ENCODE measurements at places on chromosomes 16 and 17.

GRCh38 chr17:79991924-79992648 lies 43.6 kb downstream of the TBC1D16 start:
- no peak for DNase-seq

DNA sequence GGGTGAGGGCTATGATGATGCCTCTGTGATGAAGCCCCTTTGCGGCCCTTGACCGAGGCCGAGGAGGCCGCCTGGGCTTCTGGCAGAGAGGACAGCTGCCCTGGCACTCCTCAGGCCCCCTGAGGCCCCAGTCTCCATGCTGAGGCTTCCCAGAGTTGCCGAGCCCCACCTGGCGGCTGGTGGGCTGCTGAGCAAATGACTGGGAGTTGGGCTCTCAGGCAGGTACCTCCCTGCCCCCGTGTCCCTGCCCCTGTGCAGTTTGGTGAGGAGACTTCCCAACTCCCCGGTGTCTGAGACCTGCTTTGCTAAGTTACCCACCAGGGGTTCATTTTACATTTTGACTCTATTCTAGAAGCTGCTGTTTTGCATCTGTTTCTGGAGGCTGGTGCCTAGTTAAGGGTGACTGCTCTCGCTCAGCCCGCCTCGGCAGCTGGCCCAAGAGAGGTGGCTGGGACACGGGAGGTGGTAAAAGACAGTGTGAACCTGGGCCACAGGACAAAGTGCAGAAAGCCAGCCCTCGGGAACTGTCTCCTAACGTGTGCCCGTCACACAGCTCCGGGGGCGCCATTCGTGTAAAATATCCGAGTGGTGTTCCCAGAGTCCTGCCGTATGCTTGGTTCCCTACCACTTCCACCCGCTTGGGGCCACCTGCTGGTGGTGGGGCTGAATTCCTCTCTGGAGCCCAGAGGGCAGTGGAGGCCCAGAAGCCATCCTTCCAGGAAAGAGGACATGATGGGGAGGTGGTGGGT lies 134.5 kb downstream of the RAB11FIP4 start:
- DNase-seq: no peak

DNA sequence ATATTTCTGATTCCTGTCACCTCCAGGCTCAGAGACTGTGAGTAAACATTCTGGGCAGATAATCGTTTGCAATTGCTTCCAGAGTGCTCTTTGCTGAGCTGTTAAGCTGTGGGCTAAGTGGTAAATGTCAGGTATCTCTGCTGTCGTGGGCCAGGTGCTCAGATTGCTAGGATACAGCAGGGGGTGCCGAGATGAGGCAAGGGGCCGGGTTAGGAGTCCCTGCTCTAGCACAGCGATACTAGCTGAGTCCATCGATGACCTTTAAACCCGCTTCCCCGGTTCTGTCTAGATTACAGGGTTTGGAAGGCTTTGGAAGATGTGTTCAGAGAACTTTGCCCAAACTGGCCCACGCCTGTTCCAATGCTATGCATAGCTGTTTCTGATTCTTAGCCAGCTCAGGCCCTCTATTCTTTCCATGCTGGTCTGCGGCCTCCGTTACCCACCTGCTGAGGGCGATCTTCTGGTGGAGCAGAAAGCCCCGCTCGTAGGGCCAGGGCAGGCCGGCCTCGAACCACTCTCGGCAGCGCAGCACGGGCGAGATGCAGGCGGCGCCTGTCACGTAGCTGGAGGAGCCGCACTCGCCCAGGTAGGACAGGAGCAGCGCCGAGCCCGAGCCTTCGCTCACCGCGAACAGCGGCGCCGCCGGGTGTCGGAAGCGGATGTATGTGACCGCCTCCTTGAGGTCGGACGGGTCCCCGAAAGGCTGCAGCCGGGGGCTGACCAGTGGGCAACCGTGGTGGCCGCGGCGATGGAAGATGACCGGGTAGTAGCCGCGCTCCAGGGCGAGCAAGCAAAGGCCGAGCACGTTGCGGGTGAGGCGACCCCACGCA lies 979 bp downstream of the ABHD15 start:
- DNase-seq: peak; percentile 91

DNA sequence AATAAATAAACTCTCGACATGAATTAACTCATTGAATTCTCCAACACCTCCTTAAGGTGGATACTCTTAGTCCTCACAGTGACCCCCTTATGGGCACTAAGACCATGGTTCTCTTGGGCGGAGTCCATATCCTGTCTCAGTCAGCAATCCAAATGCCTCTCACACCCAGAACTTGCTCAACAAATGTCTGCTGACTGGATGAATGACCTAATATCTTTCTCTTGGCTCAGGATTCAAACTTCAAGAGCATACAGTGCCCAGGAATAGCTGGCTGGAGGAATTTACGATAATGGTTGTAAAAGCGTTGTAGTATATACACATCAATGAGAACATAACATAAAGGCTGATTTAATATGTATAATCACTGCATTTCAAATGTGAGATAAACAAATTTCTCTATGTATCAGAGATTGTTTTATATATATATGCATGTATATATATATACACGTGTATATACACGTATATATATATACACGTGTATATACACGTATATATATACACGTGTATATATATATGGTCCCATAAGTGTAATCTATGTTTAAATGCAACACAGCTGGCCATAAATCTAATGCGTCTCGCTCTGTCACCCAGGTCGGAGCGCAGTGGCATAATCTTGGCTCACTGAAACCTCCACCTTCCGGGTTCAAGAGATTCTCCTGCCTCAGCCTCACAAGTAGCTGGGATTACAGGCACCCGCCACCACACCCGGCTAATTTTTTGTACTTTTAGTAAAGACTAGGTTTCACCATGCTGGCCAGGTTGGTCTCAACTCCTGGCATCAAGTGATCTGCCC lies 6.5 kb upstream of the UBB start:
- no peak for DNase-seq

DNA sequence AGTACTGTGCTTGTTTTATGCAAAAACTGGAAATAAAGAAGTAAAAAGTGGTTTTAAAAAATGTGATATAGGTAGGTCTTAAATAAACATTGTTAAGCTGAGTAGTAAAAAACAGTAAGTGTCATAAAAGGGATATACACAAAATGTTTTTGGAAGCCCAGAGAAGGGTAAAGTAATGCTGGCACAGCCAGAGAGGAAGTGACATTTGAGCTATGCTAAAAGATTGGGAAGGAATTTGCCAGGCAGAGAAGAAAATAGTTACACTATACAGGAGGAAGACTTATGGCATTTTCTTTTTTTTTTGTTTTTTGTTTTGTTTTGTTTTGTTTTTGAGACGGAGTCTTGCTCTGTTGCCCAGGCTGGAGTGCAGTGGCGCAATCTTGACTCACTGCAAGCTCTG lies 40.8 kb upstream of the TAOK1 start:
- DNase-seq: no peak

- peak; percentile 92 for DNase-seq
Observed at GRCh38 chr16:324451-325334, 27.8 kb downstream of the AXIN1 start.

GRCh38 chr17:58728798-58729197 lies 26.9 kb upstream of the PPM1E start:
- DNase-seq: no peak

DNA sequence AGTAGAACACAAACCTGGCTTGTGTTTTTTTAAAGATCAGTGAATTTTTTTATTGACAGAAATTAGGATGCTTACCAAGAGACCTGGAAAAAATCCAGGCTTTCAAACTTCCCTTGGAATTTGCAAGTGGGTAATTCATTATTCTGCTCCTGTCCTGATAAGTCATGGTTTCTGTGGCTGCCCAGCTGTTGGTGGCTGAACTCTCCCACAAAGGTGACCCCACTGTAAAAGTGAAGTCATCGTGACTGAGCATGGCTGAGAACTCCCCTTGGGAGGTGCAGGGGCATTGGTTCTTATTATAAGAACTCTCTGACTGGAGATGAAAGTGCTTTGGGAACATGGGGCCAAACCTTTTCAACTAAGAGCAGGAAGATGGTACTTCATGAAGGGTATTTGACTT lies 46.6 kb upstream of the TANC2 start:
- no peak for DNase-seq

DNA sequence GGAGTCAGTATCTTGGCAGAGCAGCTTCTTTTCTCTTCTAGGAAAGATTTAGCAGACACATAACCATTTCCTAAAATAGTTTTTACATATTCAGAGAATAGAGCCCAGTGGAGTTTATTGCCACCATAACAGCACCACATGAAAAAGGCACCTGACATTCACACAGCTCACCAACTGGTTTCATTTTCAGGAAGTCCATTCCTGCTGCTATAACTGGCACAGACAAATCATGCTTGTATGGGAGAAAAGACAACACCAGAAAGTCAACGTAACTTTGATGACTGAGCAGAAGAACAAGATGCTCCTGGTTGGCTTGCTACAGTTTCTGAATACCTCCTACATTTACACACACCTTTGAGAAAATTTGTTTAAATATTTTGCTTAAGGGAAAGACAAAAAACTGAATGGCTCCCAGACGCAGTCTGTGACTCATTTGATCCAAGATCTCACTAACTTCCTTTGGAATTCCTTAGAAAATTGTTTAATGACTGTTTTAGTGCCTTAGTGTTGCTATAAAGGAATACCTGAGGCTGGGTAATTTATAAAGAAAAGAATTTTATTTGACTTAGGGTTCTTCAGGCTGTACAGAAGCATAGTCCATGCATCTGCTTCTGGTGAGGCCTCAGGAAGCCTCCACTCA lies 1380.6 kb downstream of the CDH8 start:
- no peak for DNase-seq

GRCh38 chr17:58252141-58252540 lies 13.8 kb downstream of the LPO start:
- no peak for DNase-seq

GRCh38 chr17:2828397-2829038 lies 32.3 kb downstream of the RAP1GAP2 start:
- DNase-seq: peak; percentile 93

DNA sequence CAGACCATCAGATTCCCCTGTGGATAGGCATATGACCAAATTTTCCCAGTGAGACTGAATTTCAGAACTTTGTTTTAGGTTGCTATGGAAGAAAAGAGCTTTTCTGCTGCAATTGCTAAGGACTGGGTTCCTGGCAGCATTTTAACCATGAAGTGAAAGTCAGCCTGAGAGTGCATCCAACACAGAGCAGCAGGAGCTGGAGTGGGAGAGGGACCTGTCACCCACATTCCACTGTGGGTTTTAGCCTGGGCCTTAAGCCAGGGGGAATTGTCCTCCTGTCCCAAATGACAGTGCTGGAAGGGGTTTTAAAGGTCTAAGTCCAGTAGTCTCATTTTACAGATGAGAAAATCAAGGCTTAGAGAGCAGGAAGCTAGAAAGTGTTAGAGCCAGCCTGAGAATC lies 203.5 kb upstream of the N4BP1 start:
- no peak for DNase-seq

DNA sequence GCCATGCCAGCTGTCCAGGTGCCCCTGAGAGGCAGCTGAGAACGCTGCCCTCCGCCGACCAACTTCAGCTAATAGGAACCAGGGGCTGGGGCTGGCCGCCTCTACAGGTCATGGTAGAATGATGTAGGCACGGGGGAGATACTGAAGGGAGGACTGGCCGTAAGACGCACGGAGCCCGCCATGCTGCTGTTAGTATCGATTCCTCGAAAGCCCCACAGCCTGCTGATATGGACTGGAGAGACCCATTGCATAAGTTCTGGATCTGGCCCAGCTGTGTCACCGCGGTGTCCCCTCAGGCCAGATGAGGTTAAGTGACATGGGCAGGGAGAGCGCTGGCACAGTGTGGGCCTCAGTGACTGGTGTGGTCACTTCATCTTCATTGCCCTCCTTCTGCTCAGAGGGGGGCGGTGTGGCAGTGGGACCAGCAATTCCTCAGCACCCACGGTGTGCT lies 75.6 kb downstream of the AMFR start:
- no peak for DNase-seq

DNA sequence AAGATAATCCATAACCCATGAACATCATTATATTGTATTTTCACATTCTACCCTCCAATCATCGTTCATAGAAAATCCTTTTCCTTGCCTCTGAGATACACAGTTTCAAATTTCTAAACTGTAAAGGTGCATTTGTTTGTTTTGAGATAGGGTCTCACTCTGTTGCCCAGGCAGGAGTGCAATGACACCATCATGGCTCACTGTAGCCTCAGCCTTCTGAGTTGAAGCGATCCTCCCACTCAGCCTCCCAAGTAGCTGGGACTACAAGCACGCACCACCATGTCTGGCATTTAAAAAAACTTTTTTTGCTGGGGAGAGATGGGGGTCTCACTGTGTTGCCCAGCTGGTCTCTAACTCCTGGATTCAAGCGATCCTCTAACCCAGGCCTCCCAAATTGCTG lies 58.1 kb upstream of the TOB1 start:
- DNase-seq: no peak

DNA sequence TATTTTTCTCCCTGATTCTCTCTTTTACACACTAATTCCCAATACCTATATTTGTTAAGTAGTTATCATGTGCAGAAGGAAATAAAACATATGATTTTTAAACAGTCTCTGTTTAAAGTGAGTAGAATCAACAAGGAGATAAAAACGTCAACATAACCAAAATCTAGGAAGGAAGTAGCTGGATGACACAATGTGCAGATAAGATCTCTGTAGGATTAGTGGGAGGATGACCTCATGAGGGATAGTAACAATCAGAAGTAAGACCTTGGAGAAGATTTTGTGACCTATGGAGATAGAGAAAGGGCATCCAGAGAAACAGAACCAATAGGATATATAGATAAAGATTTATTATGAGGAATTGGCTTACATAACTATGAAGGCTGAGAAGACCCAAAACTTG lies 262.6 kb upstream of the CDH11 start:
- DNase-seq: no peak

DNA sequence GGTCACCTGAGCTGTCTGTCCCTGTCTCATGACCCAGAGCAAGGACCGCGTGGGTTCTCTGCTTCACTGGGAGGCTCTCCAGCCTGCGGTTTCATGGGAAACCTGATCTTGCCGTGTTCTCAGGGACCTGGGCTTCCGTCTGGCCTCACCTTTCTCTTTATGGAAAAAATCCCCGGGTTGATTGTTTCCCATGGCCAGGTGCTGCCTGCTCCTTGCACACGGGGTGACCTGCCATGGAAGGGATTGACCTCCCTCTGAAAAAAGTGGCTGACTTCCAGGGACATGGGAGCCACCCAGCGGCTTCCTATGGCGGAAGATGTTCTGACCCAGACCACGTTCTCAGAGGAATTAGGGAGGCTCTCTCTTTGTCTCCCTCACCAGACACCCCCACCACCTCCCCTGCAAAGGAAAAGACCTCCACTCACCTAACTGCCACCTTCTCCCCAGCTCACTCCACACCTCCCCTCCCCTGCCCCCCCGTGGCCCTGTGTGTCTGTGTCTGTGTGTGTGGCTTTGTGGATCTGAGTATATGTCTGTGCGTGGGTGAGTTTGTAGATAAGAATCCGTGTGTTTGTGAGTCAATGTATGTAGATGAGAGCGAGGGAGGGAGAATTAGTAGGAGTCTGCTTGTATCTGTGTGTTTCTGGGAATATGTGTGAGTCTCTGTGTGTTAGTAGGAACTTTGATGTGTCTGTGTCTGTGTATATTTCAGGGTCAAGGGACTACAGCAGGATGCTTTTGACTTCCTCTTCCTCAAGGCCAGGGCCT lies 154.6 kb downstream of the NTN1 start:
- no peak for DNase-seq

GRCh38 chr17:46865100-46865499 lies 13.7 kb downstream of the WNT9B start:
- no peak for DNase-seq

- no peak for DNase-seq
Observed at GRCh38 chr17:34140006-34140405, 115.1 kb upstream of the CCL2 start.

Data from activated CD4-positive, alpha-beta T cell treated with anti-CD3 and anti-CD28 coated beads, Interleukin-2, amount 10 ng/mL, durations not matched to agents 24 days and 14 days (primary cell).